Right cardiac atrium (tissue), 5 donors: ENCODE measurements at places on chromosomes 4 and X. TPM values are rescaled to one million over a fixed set of nuclear protein-coding genes. Genes with fewer than 3 reads are reported as not detected.

GRCh38 chr4:168019019-168019651 lies 73.2 kb upstream of the ANXA10 start:
- no peak for DNase-seq

GRCh38 chr4:71586087-71586763 lies 197.7 kb downstream of the GC start:
- DNase-seq, result no peak

DNA sequence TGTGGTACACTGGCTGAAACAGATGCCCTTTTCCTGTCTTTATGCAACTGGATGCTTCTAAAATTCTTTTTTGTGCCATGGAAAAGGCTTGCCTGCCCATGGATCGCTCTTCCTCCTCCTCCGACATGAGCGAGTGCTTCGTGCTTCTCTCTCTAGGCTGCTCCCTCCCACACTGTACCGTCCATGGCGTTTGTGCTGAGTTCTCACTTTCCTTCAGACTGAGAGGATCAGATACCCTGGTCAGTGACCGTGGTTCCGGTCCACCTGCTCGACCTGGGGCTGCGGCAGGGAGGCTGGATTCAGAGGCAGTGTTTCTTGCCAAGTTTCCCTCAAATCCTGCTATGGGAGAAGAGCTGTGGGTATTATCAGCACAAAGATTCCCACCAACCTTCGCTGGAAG lies 10.2 kb upstream of the CLDN24 start:
- no peak for DNase-seq

- no peak for DNase-seq
These were observed 743.5 kb downstream of the ARAP2 start for GRCh38 chr4:35500812-35501211.

- DNase-seq, result no peak
These were observed 294.0 kb downstream of the CAMK2D start for GRCh38 chr4:113467581-113467980.

- no peak for DNase-seq
These were observed 37.1 kb downstream of the SPANXN2 start for GRCh38 chrX:143683486-143683885.

The GUCY1B1 gene
- 8.0 TPM for total RNA-seq

The BMX gene
- total RNA-seq, result 5.9 TPM
